ENCODE measurements at places on chromosomes 7 and 10.

DNA sequence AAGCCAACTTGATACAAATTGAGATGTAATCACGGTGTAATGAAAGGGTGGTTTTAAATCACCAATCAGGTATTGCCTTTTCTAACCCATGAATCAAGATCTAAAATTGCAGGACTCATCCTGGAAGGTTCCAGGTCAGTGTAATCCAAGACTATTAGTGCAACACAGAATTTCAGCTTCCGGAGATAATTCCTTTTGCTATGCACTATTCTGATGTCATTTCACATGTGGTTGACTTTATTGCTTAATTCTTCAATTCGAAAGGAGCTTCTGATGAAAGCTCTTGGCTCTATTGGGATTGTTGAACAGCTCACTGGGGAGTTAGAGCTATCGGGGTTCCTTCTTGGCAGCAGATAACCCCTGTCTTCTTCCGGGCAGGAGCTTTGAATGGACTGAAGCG lies 147.4 kb upstream of the INSYN2A start:
- no peak for DNase-seq

- DNase-seq: no peak
These were observed 129.6 kb downstream of the PRPF18 start for GRCh38 chr10:13716081-13717071.

GRCh38 chr10:127921075-127921752 lies 14.3 kb downstream of the PTPRE start:
- no peak for DNase-seq

DNA sequence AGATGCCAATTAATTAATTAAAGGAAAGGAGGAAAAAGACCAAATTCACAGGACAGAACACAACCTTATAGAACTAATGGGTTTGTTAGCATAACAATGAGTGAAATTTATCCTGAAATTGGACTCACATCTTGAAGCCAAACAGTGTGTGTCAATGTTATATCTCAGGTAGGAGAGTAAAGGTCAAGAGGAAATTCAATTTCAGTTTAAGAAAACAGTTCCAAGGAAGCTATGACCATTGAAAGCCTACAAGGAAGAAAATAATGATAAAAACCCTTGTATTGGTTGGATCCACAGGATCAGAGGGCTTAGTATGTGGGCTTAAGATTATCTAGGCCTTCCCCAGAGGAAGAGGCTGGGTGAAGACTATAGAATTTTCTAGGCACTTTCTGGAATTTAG lies 198.9 kb upstream of the AOAH start:
- no peak for DNase-seq

DNA sequence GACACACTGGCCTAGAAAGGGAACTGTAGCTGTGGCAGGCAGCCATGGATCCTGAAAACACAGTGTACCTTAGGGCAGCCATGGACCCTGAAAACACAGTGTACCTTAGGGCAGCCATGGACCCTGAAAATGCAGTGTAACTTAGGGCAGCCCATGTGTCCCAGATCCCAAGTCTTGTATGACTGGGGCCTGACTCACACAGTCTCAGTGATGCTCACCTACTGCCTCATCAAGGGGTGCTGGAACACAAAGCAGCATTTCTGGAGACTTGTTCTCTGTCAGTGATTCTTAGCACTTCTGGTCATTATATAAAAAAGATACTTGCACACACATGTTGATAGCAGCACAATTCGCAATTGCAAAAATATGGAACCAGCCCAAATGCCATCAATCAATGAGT lies 70.2 kb upstream of the LAMB4 start:
- no peak for DNase-seq

DNA sequence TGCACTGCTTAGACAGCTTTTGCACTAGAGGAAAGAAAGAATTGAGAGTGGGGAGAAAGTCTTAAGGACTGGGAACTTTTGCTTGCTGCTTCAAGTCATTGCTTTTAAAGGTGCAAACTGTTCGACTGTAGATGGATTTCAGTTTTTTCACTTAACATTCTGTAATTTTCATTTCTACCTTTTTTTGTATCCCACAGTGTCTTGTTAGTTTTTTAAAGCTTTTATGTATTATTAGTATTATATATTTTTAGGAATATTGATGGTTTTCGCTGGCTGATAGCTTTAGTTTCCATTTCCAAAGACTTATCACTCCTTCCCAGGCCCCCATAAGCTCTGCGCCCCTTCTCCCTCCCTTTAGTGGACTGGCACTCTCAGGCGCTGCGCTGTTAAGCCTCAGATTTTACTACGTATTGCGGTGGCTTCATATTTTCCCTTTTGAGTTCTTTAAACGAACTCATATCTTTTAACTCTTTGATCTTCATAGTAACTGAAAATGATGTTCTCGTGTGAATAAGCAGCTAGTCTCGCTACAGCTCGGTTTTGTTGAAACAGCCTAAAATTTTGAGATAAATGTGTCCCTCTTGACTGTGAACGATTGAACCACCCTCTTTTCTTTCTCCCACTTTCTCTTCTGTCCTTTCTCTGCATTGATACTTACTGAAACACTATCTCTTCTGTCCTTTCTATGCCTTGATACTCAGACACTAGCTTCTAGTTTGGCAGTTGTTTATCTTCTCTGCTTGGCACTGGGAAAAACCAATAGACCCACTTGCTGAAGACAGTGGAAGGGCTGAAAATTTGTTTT lies 2.5 kb upstream of the ETV1 start:
- DNase-seq: no peak

GRCh38 chr10:49625411-49625810 lies 11.6 kb downstream of the CHAT start:
- no peak for DNase-seq

- no peak for DNase-seq
These were observed 14.2 kb downstream of the DUSP5 start for GRCh38 chr10:110511734-110512449.

GRCh38 chr7:51139796-51140195 lies 176.8 kb downstream of the COBL start:
- no peak for DNase-seq

GRCh38 chr10:22222236-22223190 lies 4.7 kb upstream of the EBLN1 start:
- no peak for DNase-seq

- no peak for DNase-seq
These were observed 134.1 kb downstream of the MDFIC start for GRCh38 chr7:115056019-115056418.

GRCh38 chr7:154746571-154747360 lies 256.2 kb downstream of the PAXIP1 start:
- DNase-seq: no peak
